ENCODE measurements at places on chromosomes 5 and 9.
A peak's percentile ranks its signal among the peaks of the same experiment; 100 is the strongest.

DNA sequence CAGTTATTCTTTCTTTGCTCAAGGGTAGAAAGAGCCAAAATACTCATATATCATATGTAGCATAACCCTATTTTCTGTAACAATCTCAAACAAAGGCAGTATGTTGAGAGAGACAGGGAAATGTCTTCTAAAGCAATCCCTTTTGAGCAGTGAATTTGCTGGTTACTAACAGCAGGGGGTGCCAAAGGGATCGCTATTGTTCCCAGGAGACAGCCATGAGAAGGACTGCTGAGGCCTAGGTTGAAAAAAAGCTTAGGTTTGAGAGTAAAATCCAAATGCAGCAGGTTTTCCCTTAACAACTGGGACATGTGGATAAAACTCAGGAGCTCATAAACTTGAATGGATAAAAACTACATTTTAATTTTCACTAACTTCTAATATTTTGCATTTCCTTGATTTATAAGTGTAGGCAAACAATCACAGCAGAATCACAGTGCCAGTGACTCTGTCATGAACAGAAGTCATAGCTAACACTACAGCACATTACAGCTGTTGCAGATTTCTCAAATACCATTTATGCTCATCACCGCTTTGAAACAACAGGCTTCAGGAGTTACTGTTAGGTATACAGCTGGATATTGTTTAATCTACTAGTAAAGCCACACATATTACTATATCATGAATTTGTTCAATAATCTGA is 148.4 kb downstream of the MAPKAP1 start:
- peak; percentile 50 for DNase-seq

DNA sequence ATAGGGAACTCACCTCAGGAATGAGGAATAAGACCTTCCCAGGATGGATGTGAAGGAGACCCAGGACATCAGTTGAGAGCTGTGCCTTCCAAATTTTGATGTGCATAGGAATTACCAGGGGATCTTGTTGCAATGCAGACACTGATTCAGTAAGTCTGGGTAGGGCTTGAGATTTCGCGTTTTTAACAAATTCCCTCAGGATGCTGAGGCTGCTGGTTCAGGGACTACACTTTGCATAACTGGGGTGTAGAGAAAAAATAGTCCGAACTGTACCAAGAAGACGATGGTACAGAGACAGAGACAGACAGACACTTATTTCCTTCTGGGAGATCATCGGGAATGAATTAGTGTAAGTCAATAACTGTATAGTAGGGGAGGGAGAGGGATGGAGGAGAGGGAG is 82.3 kb upstream of the FREM1 start:
- DNase-seq = no peak

- no peak for DNase-seq
Observed at GRCh38 chr5:124030043-124030491, 518.1 kb downstream of the CSNK1G3 start.

DNA sequence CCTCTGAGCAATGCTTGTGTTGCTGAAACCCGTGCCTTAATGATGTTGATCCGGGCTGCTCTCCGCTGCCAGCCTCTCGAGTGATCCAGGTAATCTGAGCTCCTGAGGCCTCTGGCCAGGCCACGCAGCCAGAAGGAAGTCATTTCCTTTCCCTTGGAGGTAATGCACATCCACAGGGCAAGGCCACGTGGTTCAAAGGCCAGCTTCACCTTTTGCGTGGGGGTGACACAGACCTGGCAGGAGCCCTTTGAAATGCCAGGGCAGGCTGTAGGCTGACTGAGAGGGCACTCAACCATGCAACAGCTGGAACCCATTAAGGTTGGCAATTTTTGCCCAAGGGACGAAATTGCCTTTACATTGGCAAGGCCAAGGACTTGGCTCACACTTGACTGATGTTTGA is 80.4 kb downstream of the LIX1 start:
- DNase-seq = peak; percentile 35

DNA sequence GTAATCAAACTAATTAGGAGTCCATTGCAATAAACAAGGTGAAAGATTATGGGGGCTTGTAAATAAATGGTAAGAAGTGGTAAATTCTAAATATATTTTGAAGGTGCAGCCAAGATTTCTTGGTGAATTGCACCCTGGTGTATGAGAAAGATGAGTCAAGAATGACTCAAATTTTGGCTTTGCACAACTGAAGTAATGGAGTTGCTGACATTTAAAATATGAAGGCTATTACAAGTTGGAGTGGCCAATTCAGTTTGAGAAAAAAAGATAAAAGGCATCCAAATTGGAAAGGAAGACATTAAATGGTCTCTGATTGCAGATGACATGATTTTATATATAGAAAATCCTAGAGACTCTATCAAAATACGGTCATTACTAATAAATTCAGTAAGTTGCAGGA is 2330.6 kb downstream of the MAT2B start:
- DNase-seq = no peak

- no peak for DNase-seq
Observed at GRCh38 chr5:37045703-37046102, 169.1 kb downstream of the NIPBL start.

- no peak for DNase-seq
Observed at GRCh38 chr9:82922686-82923085, 140.3 kb downstream of the RASEF start.

GRCh38 chr9:135381762-135382310 is 97.7 kb upstream of the PPP1R26 start:
- no peak for DNase-seq

- DNase-seq = peak; percentile 42
Observed at GRCh38 chr5:64505769-64506566, at the start of gene RGS7BP. Gene RGS7BP, plus strand, starts transcription at chr5:64506015. Its CDS starts 610 bp downstream, at chr5:64506625.

All from DMS153 (cell line).